ENCODE measurements at places on chromosomes 5 and 9. TPM values are rescaled to one million over a fixed set of nuclear protein-coding genes. Genes with fewer than 3 reads are reported as not detected.

The F2RL2 gene
- total RNA-seq = not detected

The FRMD3 gene
- total RNA-seq = 0.13 TPM

The HTR1A gene
- not detected for total RNA-seq

The SLIT3 gene
- 61.9 TPM for total RNA-seq

The BAAT gene
- total RNA-seq = not detected

The FBP1 gene
- not detected for total RNA-seq

The WNK2 gene
- not detected for total RNA-seq

The COX7C gene
- total RNA-seq = 145 TPM

The FOXD4L3 gene
- not detected for total RNA-seq

The SLC45A2 gene
- total RNA-seq = not detected

The PPP1R26 gene
- 13.4 TPM for total RNA-seq

The LHX3 gene
- not detected for total RNA-seq

The STKLD1 gene
- 3.4 TPM for total RNA-seq

The ANKRD18A gene
- total RNA-seq = not detected

The FAM81B gene
- not detected for total RNA-seq

The TSLP gene
- total RNA-seq = not detected

The PCA3 gene
- not detected for total RNA-seq

The DOK3 gene
- total RNA-seq = 0.25 TPM

The AQP3 gene
- not detected for total RNA-seq

The SLC34A1 gene
- not detected for total RNA-seq

The AHRR gene
- 33.7 TPM for total RNA-seq

The CYLC2 gene
- total RNA-seq = not detected

The ST8SIA4 gene
- under 0.01 TPM for total RNA-seq

The ARSI gene
- total RNA-seq = 4.2 TPM

The EFNA5 gene
- not detected for total RNA-seq

The TIMD4 gene
- total RNA-seq = not detected

The OMD gene
- total RNA-seq = not detected

The ROPN1L gene
- 0.86 TPM for total RNA-seq

The TNC gene
- total RNA-seq = 319 TPM

The ITK gene
- 0.11 TPM for total RNA-seq

The MUSK gene
- not detected for total RNA-seq

The AFAP1L1 gene
- total RNA-seq = 0.38 TPM

The SLC46A2 gene
- total RNA-seq = not detected

The BTNL8 gene
- total RNA-seq = not detected

The SPATA31E1 gene
- not detected for total RNA-seq

The MAP3K1 gene
- 4.3 TPM for total RNA-seq
